SW480 (cell line): ENCODE measurements at places on chromosomes 2 and 18.

DNA sequence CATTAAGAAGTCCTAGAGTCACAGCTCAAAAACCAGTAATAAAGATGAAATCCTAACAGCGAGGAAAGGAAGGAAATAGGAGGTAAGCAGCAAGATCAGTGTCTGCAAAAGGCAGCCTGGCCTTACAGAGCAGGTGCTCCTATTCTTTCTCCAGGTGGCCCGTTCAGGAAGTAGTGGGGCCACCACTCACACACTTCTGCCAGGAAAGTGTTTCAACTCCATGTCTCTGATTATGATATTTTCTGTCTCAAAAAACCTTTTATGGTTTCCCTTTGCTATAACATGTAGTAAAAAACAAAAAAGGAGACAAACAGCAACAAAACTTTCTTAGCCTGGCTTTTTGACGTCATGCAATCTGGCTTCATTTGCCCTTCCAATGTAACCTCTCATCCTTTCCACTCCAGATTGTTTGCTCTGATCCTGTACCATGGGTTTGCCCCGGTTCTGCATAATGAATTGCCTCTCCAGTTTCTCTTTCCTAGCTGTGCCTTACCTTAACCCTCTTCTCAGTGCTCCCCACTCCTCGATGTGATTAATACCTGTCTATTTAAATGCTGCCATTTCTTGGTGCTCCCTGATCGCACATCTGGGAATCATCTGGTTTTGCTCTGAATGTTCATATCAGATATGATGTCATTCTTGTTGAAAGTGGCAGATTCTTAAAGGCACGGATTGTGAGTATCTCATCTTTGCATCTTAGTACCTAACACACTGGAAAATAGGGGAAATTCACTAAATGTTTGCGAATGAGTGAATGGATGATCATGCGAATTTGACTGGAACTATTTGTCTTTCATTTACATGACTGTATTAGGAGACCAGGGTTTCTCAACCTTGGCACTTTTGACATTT is 50.6 kb upstream of the PTPRM start:
- DNase-seq: no peak

- DNase-seq: peak; percentile 86
Measured at GRCh38 chr2:152097290-152097800, 1.5 kb downstream of the CACNB4 start.

- no peak for DNase-seq
Measured at GRCh38 chr2:45850558-45850957, 199.1 kb downstream of the PRKCE start.

DNA sequence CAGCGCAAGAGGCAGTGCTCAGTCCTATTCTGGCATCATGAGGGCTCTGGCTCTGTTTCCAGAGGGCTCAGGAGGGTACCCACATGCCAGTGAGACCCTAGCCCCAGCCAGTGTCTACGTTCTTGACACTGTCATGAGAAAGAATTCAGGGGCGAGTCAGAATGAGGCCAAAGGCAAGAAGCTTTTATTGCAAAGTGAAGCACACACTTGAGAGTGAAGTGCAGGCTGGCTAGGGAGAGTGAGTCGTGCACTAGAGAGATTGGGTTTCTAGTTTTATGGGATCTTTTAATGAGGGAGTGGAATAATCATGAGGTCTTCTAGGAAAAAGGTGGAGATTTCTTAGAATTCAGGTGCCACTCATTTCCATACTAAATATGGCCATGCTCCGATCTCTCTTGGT is 164.1 kb downstream of the DCDC2C start:
- DNase-seq: no peak

DNA sequence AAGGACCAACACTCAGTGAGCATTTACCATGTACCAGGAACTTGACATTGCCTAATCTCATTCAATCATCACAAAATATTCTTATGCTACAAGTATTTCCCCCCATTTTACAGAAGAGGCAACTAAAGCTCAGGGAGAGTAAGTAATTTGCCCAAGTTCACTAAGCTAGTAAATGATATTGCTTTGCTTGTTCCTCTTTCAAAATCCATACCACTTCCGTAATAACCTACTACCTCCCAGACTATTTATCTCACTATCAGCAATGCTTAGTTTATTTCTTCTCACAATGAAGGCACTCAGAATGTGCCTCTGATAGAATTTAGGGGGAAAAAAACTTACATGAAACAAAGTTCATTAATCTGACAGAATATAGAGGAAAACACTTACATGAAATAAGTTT is 1070.9 kb upstream of the FANCL start:
- no peak for DNase-seq

- no peak for DNase-seq
Measured at GRCh38 chr2:49167131-49167530, 12.8 kb upstream of the FSHR start.

DNA sequence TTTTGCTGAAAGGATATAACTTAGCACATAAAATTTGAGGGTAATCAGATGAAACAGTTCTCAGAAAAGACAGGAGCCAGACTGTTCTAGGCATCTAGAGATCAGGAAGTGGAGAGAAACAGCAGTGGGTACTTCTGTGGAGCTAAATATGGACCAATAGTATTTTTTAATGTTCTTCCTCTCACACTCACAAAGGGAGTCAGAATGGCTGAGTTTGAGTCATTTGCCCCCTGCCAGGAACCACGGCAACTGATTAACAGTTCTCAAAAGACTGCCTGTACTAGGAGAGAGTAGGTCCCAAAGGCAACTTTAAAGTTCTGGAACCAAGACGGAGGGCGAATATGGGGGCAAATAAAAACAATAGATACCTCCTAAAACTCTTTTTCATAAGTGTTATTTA is 107.5 kb downstream of the GULP1 start:
- no peak for DNase-seq

GRCh38 chr2:48829036-48829435 is 73.5 kb upstream of the LHCGR start:
- DNase-seq: no peak

- DNase-seq: no peak
Measured at GRCh38 chr2:29000481-29000880, 19.4 kb downstream of the TOGARAM2 start.

- no peak for DNase-seq
Measured at GRCh38 chr2:144320491-144320890, 199.4 kb downstream of the ZEB2 start.

DNA sequence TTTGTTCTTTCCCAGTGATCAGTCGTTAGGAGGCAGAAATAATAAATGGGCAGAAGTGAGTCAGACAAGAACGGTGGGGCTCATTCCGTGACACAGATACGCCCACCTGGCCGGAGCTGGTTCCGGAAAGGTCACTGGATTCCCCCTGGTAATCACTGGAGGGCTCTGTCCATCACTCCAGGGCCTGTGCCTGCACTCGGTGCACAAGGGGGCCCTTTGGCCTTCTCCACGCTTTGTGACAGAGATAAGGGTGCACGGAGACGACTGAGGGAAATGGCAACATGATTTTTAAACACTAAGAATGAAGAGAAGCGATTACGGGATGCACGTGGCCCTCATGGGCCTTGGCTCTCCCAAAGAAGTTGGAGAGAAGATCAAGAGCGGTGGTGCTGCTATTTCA is 84.4 kb downstream of the PTGR3 start:
- DNase-seq: no peak

- DNase-seq: no peak
Measured at GRCh38 chr2:104673225-104673624, 180.7 kb upstream of the POU3F3 start.

GRCh38 chr2:237567276-237568029 is 1.1 kb downstream of the PRLH start:
- no peak for DNase-seq

DNA sequence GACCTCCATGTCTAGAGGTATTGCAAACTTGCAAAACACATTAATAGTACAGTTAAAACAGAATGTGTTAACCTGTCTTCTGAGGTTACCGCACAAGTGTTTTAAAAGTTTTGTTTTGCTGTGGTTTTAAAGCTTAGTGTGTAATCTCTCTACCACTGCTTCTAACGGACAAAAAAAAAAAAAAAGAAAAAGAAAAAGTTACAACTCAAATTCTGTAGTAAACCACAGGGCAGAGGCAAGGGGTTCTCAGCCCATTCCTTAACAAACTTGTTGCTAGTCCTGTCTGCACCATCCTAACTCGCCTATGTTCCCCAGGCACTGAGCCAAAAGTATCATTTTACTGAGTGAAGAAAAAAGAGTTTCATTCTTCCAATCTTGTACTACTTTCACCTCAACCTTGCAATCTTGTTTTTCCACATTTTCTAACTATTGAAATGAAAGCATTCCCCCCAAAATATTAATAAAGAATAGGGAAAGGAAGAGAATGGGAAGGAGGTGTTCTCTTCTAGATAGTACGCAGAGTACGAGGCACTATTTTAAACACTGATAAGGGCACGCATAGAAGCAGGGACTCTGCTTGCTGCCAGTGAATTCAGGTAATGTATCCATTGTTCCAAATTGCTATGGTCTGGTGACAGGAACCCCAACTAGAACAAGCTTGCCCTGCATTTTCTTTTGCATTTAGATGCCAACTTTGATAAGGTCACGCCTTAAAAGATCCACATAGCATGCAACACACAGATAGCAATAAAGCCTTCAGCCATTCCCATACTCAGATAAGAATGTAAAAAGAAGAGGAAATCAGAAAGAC is 47.1 kb downstream of the IKZF2 start:
- DNase-seq: no peak

DNA sequence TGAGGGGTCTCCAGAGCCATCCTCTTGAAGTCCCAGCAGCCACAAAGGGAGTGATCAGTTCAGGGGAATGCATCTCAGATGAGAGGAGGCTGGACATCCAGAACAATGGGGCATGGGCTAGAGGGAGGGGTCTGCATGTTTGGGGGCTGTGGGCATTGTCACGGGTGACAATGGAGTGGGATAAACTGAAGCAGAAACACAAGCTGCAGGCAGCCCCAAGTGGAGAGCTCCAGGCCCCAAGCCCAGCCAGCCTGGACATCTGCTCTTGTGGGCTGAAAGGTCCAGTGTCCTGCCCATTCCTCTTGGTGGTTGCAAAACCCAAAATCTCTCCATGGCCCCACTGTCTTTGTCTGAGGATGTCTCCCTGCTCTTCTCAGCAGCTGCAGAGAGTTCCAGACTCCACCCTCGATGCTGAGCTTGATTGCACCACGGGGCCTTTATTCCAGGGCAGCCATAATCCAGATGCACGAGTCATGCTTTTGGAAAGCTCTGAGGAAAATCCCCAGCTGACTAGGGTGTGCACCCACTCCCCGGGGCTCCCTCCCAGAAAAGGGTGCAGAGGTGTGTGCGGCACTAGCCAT is 149.4 kb downstream of the TNS1 start:
- DNase-seq: no peak

- no peak for DNase-seq
Measured at GRCh38 chr2:218344090-218344754, 12.4 kb upstream of the CATIP start.

GRCh38 chr2:145230546-145230945 is 710.6 kb upstream of the ZEB2 start:
- DNase-seq: no peak

GRCh38 chr2:16070648-16070971 is 130.3 kb downstream of the MYCN start:
- no peak for DNase-seq

DNA sequence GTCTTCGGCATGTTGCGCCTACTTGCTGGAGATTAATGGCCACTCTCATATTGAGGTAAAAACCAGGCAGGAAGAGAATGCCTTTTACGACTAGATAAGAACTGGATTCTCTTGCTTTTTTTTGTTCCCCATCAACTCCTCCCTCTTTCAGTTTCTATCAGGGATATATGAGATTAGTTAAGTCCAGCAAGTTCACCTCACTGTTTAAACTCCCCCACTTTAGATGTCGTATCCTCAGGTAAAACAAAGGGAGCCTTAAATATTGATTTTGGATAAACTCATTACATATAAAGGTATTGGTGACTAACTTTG is 98.4 kb downstream of the PLEKHM3 start:
- no peak for DNase-seq

GRCh38 chr18:58492891-58493469 is 135.9 kb downstream of the ALPK2 start:
- DNase-seq: no peak

GRCh38 chr18:73462092-73462491 is 594.3 kb upstream of the NETO1 start:
- DNase-seq: no peak

DNA sequence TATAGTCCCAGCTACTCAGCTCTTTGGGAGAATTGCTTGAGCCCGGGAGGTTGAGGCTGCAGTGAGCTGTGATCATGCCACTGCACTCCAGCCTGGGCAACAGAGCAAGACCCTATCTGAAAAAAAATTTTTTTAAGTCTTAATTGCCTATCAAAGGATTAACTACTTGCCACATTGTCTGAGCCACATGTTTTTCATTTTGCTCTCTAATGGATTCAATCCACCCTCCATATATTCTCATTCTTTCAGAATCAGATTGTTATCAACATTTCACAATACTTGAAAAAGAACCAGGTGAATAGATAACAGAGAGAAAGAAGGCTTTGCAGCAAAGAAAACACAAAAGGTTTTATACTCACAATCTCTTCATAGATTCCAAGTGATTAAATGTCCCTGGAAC is 61.0 kb downstream of the PXDN start:
- DNase-seq: no peak

DNA sequence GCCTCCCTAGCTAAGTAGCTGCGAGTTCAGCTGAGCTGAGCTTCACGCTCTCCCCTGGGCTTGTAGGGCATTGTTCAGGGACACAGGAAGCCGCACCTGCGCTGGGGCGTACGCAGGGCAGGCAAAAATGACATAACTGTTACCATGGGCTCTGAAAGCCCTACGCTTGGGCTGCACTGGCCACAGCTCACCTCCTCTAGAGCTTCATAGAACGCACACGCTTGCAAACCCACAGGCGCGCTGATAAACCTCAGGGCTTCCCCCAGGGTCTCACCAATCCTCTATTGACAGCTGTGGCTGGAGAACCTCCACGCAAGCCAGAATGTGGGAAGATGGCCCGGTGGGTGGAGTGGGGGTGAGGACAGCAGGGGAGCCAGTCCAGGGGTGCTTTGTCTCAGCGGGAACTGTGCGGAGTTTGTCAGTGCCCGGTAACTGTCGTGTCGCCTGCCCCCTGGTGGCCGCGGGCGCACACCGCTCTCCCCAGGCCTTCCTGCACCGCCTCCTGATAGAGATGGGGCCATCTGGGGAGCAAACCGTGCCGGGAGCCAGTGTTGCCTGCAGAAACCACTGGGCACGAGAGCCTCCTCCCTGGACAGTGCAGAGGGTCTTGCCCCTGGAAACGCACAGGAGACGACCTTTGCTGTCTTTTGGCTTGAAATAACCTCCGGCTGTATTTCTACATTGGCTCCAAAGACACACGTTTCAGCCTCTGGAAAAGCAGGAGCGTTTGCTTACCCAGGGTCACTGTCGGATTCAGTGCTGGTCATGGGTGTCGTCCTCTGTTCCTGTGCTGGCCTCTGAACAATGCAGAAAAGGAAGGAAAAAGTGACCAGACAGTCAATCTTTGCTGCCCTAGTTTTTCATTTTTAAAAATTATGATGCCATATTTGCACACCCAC is 17.0 kb upstream of the CIDEA start:
- peak; percentile 56 for DNase-seq
